ENCODE measurements at places on chromosomes 13 and 19.

- DNase-seq: no peak
Measured at GRCh38 chr13:51620165-51620983, 36.1 kb downstream of the WDFY2 start.

GRCh38 chr13:25691654-25692053, 319.9 kb downstream of the ATP8A2 start:
- no peak for DNase-seq

DNA sequence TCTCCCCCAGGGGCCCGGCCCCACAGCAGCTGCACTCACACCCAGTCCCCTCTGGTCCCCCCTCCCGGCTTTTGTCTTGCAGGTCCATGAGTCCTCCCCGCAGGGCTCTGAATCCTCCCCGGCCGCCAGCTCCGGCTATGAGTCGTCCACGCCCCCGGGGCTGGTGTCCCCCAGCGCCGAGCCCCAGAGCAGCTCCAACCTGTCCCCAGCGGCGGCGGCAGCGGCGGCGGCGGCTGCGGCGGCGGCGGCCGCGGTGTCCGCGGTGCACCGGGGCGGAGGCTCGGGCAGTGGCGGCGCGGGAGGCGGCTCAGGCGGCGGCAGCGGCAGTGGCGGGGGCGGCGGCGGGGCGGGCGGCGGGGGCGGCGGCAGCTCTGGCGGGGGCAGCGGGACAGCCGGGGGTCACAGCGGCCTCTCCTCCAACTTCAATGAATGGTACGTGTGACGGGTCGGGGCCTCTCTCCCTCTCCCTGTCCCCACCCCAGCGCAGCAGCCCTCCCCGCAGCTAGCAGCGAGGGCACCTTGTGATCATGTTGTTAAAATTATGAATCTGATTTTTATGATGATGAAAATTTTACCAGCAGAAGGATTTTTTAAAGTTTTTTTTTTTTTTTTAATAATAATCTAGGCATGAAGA, 3.8 kb downstream of the ZIC2 start:
- DNase-seq: no peak

GRCh38 chr13:42487221-42487620, 86.7 kb upstream of the TNFSF11 start:
- DNase-seq: no peak

DNA sequence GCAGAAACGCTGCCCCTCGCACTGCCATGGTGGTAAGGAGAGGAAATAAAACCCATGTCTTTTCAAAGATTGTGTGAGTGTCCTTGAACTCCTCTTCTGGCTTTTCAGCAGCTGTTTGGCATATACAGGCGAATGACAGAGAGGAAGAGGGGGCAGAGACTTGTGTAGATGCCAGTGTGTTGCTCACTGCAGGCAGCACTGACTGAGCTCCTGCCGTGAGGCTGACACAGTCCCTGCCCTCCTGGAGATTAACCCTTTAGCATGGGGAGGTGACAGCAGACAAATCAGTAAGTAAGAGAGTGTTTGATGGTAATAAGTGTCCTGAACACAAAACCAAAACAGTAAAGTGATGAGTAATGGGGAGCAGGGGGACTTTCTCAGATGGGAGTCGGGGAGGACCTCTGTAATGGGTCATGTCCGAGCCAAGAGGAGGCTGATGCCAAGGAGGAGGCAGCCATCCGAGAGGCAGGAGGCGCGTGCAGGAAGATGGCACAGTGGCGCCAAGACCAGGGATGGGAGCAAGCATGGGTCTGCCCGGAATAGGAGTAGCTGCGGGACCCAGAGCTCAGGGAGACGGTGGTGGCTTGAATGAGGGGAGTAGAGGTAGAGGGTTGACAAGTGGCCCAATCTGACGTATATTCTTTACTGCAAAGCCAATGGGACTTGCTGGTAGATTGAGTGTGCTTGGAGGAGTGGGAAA, 182.2 kb downstream of the FOXO1 start:
- peak; percentile 79 for DNase-seq

GRCh38 chr19:43594710-43595604, 977 bp downstream of the IRGQ start:
- DNase-seq: peak; percentile 5

DNA sequence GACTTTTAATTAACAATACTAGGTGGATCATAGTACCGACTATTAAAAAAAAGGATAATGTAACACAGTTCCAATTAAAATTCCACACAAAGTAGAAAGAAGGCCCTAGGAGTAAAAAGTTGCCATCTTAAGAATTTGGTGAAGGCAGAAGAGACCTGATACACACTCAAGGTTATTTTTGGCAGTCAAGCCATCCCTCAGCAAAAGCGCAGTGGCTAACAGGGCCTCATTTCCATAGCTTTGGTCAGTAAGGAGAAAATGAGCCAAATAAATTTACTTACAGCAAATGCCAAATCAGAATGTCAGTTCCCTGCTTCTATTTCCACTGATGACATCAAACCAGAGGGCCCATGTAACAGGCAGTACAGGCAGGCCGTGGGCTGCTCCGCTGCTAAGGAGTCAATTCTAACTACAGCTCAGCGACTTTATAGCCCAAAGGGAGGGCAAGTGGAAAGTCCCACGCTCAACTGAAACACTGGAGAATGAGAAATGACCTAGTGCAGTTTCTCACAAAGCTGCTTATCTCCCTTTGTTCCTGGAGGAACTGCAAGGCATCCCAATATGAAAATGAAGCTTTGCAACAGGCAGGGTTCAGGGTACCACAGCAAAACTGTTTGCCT, 6.3 kb downstream of the ARGLU1 start:
- no peak for DNase-seq

GRCh38 chr19:45049073-45049736, 10.4 kb downstream of the CLASRP start:
- no peak for DNase-seq

- no peak for DNase-seq
Measured at GRCh38 chr19:27974082-27974513, 1238.9 kb downstream of the UQCRFS1 start.

- DNase-seq: no peak
Measured at GRCh38 chr19:1470305-1471009, 8.6 kb downstream of the C19orf25 start.

- no peak for DNase-seq
Measured at GRCh38 chr19:28486473-28486872, 726.5 kb downstream of the UQCRFS1 start.

- no peak for DNase-seq
Measured at GRCh38 chr19:3189702-3190469, 4.2 kb downstream of the NCLN start.

- no peak for DNase-seq
Measured at GRCh38 chr13:80265348-80265747, 75.6 kb downstream of the SPRY2 start.

GRCh38 chr13:21674490-21675009, 3.7 kb downstream of the FGF9 start:
- no peak for DNase-seq

- no peak for DNase-seq
Measured at GRCh38 chr13:39415008-39415802, 187.8 kb downstream of the LHFPL6 start.

DNA sequence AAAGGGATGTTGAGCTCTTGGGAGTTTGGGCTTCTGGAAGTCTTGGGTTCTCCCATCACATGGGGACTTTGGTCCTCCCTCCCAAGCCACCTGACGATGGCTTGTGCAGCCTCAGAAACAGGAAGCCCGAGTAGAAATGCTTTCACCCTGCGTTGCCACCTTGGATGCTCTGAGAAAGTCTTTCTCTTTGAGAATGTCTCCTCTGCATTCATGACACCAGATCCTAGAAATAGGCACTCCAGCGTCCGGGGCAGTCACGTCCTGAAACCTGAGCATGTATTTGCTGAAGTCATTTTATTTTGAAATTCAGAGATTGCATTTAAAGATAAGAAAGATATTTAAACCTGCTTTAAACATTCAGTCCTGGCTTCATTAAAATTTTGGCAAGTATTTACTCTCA, 34.4 kb downstream of the CUL4A start:
- DNase-seq: no peak

DNA sequence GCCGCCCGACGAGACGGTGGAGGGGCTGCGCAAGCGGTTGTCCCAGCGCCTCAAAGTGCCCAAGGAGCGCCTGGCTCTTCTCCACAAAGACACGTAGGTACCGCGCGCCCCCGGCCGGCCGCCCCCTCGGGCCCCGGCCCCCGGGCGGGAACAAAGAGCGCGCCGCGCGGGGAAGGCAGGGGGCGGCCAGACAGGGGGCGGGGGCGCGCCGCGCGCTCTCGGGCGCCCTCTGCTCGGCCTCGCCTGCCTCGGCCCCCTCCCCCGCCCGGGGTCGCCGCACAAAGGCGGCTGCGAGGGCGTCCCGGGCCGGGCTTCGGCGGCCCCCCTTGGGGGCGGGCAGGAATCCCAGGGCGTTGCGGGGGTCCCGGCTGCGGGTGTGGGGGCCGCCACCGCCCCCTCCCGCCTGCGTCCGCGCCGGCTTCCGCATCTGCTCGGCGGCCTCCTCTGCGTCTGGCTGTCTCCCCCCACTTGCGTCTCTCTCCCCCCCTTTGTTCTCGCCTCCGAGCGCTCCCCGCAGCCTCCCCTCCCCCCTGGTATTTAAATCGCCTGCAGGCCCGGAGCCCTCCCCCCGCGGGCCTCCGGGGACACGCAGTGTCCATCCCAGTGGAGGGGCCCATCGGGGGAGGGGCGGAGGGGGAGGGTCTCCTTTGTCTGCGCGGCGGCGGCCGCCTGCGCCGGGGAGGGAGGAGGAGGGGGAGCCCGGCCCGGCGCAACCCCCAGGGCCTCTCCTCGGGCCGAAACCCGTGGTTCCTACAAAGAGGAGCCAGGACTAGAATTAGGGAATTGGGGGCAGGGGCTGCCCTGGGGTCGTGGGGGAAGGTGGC, 2.3 kb downstream of the MIDN start:
- DNase-seq: no peak

DNA sequence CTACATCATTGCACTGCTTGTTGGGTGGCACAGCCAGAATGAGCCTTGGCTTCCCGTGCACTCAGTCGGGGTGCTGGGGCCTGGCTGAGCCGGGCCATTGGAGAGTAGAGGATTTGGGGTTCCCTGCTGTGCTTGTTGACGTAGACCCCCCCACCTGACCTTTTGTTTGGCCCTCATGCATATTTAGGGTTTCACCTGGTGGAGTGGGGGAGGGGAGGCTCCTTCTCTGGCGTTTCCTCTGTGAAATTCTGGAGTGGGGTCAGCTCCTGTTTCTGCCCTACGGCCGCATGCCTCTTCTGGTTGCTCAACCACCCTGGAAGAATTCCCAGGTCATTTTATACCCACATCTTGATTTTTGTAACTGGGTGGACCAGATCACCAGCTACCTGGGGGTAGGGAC, 82.8 kb downstream of the SIPA1L3 start:
- DNase-seq: no peak

DNA sequence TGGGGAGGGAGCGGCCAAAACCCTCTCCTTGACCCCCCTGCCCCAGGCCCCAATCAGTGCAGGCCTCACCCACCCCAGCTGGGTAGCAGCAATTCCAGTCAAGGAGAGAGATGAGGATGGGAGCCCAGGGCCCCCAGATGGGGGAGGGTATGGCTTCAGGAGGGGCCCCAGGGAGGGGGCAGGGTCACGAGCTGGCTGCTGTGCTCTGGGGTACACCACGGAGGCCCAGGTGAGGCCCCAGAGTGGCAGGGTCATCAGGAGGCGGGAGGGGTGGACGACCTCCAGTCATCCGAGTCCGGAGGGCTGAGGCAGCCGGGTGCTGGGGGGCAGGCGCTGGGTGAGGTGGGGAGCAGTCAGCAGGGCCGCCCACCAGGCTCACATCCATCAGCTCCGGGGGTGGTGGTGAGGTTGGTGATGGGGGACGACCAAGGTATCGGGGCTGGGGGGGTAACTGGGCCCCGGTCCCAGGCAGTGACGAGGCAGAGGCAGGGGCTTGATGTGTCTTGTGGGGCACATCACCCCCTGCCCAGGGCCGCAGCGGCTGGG, 8.4 kb downstream of the DYRK1B start:
- no peak for DNase-seq

GRCh38 chr13:112648101-112648500, 41.7 kb upstream of the ATP11A start:
- no peak for DNase-seq

GRCh38 chr13:84380866-84381265, 498.6 kb upstream of the SLITRK1 start:
- no peak for DNase-seq

DNA sequence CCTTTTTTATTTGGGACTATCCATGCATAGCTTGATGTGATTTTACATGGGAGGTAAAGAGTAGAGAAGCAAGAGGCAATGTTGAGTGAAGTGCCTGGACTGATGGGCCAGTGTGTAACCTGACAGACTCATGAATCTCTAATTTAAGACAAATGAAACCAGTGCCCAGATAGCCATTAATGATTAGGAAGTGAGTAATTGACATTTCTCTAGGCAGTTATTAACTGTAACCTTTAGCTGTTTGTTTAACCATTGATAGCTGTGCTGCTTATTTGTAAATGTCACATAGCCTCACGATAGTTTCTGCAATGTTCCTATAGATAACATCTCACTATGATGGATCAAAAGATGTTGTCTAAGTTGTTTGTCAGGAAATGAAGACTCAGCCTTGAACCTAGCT, 1047.5 kb upstream of the SPRY2 start:
- no peak for DNase-seq

GRCh38 chr19:912181-913079, 589 bp downstream of the R3HDM4 start:
- DNase-seq: no peak

- no peak for DNase-seq
Measured at GRCh38 chr19:12364391-12365235, 870 bp downstream of the ZNF442 start.

DNA sequence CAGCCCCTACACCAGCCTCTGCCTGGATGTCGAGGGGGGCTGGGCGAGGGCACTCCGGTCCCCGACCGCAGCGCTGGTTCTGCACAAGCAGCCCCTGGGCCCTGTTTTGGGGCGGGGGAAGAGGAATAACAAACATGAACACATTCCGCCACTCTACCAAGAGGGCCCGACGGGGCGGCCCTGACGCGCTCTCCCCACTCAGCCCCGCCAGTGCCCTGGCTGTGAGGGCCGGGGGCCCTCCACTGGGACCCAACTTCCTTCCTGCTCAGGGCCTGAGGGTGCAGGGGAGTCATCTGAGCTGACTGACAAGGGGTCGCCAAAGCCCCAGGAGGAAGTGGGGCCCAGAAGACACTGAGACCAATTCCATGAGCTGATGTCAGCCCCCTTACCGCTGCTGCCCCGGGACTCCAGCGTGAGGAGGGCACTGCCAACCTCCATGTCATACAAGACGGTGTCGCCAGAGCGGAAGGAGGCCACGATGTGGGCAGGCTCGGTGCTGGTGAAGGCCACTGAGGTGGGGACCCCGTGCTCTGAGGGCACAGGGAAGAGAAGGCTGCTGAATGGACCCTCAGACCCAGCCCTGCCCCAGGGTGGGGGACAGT, 5.6 kb upstream of the PRKD2 start:
- no peak for DNase-seq

GRCh38 chr13:39815345-39816111, 160.1 kb downstream of the COG6 start:
- DNase-seq: no peak

- DNase-seq: no peak
Measured at GRCh38 chr13:28626266-28626665, 32.7 kb upstream of the POMP start.

- no peak for DNase-seq
Measured at GRCh38 chr19:45280471-45280961, 29.4 kb downstream of the MARK4 start.

GRCh38 chr13:29484796-29485195, 110.7 kb downstream of the SLC7A1 start:
- no peak for DNase-seq

GRCh38 chr19:46111376-46111775, 13.1 kb downstream of the IGFL3 start:
- DNase-seq: no peak

Data from DMS79 (cell line).